ENCODE measurements at places on chromosomes 7 and 10.

- DNase-seq = no peak
Observed at GRCh38 chr7:104775531-104775930, 238.5 kb upstream of the KMT2E start.

DNA sequence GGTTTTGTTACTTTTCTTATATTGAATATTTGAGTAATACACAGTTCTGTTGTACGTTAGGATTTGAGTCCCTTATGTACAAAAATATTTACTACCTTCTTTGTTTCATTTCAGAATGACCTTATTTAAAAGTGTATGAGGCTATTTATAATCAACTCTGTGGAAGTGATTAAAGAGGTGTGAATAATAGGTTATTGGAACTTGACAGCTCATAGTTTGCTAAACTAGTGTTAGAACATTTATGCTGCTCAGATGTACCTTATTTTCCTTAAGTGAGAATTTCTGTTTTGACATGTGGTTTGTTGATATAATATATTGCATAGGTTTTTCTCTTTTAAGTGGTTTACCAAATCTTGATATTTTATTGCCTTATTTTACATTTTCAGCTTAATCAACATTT lies 105.5 kb downstream of the ZEB1 start:
- no peak for DNase-seq

GRCh38 chr7:101121991-101122932 lies 4.6 kb upstream of the SERPINE1 start:
- no peak for DNase-seq

GRCh38 chr10:30603589-30603988 lies 26.0 kb downstream of the LYZL2 start:
- no peak for DNase-seq

- no peak for DNase-seq
Observed at GRCh38 chr10:130495891-130496636, 359.9 kb downstream of the GLRX3 start.

DNA sequence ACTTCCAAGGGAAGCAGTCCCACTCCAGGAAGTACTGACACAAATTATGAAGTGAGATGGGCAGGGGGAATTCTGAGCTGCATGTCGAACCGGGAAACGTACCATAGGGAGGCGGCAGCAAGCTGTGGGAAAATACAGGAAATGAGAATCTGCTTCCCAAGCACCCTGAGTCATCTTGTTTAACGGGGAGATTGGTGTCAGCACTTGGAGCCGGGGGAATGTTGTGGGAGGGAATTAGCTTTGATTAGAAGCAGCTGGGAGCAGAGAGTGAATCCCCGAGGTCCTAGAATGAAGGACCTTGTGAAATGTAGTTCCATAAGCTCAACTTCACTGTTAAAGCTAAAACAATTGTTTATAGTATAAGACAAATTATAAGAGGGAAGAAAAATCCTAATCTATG lies 141.4 kb upstream of the PRKCQ start:
- no peak for DNase-seq

DNA sequence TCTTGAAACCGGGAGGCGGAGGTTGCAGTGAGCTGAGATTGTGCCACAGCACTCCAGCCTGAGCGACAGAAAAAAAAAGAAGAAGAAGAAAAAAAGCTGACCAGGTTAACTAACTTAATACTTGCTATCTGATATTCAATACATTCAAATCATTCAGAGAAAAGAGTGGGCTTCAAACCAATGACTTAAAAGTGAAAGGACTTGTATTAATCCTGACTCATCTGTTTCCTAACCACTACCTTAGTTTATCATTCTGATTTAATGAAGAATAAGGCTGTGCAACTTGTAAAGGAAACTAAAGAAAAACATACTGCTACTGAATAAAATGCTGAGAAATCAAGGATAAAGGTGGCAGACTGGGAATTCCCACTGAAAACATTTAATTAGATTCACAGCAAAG lies 128.4 kb downstream of the NRBF2 start:
- no peak for DNase-seq

GRCh38 chr10:97149079-97149531 lies 36.7 kb downstream of the SLIT1 start:
- DNase-seq = no peak

GRCh38 chr10:112213836-112214235 lies 30.3 kb upstream of the GPAM start:
- DNase-seq = no peak

- no peak for DNase-seq
Observed at GRCh38 chr7:26978146-26978545, 113.8 kb upstream of the SKAP2 start.

DNA sequence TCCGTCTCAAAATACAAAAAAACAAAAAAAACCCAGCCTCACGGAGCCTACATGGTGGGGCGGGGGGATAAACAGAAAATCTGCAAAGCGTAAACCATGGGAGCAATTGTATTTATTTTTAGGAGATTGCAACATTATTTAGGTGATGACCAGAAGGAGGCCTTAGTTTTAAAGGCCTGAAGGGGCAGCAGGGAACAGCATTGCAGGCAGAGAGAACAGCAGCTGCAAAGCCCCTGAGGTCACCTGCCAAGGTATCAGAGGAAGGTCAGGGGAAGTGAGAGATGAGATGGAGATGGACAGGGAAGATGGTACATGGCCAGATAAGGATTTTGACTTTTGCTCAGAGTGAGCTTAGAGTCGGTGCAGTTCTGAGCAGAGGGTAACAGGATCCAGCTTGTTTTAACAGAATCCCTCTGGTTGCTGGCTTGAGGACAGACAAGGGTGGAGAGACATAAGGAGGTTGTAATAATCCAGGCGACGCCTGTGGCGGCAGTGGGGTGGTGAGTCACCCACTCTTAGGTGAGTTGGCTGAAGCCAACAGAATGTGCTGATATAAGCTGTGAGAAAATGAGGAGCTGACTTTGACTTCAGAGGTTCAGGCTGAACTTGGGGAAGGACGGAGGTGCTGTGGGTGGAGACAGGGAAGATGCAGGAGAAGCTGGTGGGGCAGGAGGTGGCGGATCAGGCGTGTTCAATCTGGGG lies 82.3 kb upstream of the GTF2I start:
- no peak for DNase-seq

DNA sequence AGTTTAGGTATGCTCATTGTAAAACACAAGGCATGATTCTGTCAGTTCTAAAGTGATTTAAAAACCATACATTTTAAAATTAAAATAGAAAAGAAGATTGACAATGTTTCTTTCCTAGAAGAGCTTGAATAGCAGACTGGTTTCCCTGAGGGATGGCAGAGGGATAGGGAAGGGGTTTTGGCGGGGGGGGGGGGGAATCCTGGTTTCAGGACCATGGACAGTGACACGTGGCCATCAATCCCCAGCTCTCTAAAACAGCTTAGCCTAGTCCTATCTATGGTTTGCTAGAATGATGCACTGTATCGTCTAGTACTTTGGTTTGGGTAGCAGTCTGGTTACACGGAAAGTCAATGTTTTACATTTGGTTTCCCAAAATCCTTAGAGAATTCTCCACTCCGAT lies 88.7 kb downstream of the PHYHIPL start:
- DNase-seq = no peak
